Left renal cortex interstitium (tissue), 4 donors: ENCODE measurements at places on chromosomes 3 and 15. TPM values are rescaled to one million over a fixed set of nuclear protein-coding genes. Genes with fewer than 3 reads are reported as not detected.

GRCh38 chr15:85397926-85398325, 17.5 kb downstream of the AKAP13 start:
- no peak for DNase-seq

The ITGA11 gene
- 4.4 TPM for polyA plus RNA-seq

DNA sequence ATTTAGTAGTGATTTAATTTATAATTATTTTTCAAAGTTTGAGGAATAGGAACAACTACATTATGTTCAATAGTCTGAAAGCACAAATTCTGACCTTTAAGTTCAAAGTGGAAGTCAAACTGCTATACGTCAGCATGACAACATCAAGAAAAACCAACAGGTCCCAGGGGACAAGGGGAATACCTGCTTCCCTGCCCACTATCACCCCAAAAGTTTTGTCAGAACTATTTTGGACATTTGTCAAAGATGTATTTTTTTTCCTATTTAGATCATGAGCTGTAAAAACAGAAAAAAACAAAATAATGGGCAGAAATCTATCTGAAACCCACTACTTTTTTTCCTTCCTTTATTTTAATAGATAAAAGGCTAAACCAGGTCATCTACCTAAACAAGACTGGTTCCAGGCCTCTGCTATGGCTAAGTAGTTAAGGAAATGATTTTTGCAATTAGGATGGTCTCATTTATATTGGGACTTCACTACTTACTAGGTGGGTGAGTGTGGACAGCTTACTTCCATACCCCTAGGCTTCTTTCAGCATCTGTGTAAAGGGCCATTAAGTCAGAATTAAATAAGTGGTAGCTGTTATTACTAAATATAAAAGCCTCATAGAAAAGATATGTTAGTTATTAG, 746.3 kb downstream of the FHIT start:
- DNase-seq: no peak

The SPTBN5 gene
- polyA plus RNA-seq: 3.6 TPM

DNA sequence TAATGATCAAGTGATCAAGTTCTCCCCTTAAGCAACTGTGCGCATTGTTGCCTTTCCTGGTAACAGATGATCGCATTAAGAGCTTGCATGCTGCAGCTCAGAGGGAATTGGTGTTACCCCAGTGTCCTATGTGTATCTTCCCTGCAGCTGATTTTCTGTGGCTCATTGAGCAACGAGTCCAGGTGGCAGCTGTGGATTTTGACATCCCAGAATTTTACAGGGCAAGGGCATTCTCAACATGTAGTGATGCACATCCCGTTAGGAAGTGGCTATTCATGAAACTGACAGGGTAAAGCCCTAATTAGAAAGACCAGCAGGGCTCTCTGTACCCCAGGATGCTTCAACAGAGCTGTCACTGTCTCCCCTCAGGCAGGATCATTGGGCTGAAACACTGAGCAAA, 232.8 kb downstream of the AGBL1 start:
- no peak for DNase-seq

DNA sequence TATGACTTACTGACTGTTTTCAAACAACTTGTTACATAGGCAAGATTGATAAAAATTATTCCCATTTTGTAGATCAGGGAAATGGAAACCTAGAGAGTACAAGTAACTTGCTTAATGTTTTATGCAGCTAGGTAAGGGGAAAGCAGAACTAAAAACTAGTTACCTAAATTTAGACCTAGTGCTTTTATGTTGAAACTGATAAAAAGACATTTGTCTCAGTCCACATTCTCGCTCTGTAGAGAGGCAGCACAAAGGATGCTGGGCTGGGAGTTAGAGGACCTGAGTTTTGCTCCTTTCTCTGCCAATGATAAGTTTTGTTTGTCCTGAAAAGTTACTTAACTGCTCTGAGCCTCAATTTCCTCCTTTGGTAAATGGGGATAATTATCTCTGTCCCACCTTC, 17.4 kb downstream of the TIMP4 start:
- DNase-seq: no peak

DNA sequence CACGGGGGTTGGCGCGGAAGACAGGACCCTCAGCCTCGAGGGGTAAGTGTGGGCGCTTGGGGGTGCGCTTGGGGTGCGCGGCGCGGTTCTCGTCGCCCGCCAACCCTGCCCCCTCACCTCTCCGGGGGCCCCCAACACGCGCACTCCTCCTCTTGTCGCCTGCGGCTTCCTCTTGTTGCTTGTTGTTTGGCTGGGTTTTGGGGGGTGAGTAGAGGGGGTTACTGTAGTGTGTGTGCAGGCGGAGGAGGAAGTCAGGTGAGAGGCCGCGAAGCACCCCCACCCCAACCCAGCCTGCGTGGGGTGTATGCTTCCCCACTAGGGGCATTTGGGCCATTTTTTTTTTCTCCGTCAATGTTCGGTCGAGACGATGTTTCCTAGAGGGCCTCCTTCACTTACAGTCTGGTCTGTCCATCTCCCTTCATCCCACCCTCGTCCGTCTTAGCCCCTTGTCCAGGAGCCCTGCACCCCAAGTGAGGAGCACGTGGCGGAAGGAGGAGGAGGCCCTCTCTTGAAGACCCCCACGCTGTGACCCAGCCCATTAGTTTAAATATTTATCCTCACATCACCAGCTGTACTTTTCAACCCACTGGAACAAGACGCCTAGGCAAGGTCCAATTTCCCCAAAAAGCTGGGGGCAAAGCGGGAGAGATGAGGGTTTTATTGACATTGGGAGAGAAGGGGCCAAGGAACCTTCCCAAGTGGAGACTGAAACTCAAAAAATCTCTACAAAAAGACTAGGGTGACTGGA, 20.4 kb upstream of the SATB1 start:
- DNase-seq: no peak

The NAALADL2 gene
- 18.4 TPM for polyA plus RNA-seq

- no peak for DNase-seq
Observed at GRCh38 chr3:145251311-145251710, 909.7 kb downstream of the PLOD2 start.

GRCh38 chr3:37050282-37050681, 57.0 kb downstream of the MLH1 start:
- no peak for DNase-seq

- DNase-seq: no peak
Observed at GRCh38 chr3:83096-83495, 113.5 kb upstream of the CHL1 start.

DNA sequence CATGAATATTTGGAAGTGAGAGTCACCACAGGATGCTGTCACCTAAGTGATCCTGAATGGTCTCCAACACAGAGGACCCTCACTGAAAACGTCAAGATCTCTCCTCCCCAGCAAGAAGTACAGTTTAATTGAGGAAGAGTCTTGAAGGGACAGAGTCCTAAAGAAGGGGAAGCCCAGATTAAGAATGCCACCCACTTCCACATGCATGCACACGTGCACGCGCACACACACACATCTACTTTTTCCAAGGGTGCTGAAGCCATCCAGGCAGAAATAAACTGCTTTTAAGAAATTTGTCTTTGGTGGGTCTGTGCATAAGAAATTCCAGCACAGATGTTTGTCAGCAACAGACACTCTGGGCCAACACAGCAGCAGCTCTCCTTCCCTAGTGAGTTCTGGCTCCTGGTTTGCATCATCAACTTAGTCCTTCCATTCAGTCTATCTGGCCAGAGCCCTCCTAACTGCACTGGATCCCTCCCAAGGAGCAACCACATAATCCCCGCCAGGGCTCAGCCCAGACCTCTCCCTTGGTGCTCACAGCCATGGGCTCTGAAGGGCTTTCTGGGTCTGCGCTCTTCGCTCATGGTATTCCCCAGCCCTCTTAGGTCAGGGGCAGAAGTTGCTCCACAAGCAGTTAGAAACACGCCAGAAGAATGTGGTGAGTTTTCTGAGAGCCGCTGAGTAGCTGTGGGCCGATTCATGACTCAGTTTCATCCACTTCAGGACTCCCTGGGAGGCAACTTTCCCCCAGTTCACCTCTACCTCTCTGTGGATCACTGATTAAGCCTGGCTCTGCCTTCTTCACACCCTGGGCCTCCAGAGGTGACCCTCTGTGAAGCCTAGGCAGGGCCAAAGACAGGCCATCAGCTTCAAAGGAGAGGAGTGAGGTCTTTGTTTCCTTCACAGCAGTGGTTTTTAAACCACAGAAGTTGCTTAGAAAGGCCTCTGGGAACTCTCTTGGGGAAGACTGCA, 132.6 kb upstream of the LIPC start:
- DNase-seq: no peak

The SERINC4 gene
- polyA plus RNA-seq: not detected

GRCh38 chr15:47399100-47399499, 318.2 kb upstream of the SEMA6D start:
- DNase-seq: no peak

DNA sequence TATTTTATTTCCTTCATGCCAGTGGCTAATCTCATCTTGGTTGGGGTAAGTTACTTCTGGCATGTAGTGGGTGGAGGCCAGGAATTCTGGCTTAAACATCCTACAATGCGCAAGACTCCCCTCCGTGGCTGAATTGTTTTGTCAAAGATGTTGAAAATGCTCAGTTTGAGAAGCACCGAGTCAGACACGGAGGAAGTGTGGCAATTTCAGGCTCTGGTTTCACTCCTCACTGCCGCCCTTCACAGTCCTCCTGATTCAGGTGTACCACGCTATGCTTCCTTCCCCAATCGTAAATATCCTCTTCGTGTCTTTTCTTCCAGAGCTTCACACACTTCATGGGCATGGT, 150.7 kb downstream of the OPA1 start:
- DNase-seq: no peak

The ARGFX gene
- polyA plus RNA-seq: not detected

GRCh38 chr3:16318176-16318575, 53.2 kb downstream of the OXNAD1 start:
- DNase-seq: no peak
